ENCODE measurements at places on chromosomes 4 and X.
A peak's percentile ranks its signal among the peaks of the same experiment; 100 is the strongest.

GRCh38 chr4:8699479-8700145 lies 107.0 kb downstream of the CPZ start:
- DNase-seq: no peak

DNA sequence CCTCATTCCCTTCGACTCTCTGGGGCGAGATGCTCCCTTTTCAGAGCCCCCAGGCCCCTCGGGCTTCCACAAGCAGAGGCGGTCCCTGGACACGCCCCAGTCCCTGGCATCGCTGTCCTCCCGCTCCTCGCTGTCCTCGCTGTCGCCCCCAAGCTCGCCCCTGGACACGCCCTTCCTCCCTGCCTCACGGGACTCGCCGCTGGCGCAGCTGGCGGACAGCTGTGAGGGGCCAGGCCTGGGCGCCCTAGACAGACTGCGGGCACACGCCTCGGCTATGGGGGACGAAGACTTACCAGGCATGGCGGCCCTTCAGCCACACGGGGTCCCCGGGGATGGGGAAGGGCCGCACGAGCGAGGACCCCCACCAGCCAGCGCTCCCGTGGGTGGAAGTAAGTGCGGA lies 39.5 kb upstream of the CLCN4 start:
- no peak for DNase-seq

- DNase-seq: no peak
Observed at GRCh38 chr4:10237131-10237530, 120.5 kb upstream of the WDR1 start.

DNA sequence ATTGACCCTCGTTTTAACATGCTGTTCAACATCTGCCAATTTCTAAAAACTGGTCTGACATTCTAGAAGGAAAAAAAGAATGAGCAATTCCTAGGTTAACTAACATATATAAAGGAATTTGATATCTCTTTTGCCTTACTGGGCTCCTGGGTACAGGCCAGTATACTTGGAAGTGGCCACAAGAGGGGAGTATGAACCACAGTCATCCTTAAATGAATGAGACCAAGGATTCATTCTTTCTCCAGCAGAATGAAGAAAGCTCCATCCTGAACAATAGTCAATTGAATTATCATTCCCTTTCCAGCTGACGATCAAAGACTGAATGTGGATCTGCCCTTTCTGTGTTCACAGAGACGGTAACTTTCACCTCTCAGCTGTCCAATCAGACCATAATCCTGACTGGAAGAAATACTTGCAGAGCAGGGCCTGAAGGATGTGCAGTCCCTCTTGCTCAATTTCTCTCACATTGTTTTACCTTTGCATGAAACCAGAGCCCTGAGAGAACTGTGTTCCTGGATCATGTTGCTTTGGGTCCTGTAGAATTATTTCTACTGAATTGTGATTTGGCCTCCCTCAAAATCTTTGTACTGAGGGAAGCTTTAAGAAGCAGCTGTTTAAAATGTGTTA lies 14.8 kb upstream of the SPARCL1 start:
- peak; percentile 57 for DNase-seq

- peak; percentile 25 for DNase-seq
Observed at GRCh38 chr4:48275247-48275646, 5.6 kb upstream of the TEC start.
